ENCODE measurements at places on chromosomes 5 and 9. TPM values are rescaled to one million over a fixed set of nuclear protein-coding genes. Genes with fewer than 3 reads are reported as not detected.

The STING1 gene
- total RNA-seq: 63.1 TPM

The GPR150 gene
- not detected for total RNA-seq

The MYORG gene
- 8.8 TPM for total RNA-seq

The CORO2A gene
- 0.23 TPM for total RNA-seq

The DDX4 gene
- not detected for total RNA-seq

The PDZD2 gene
- total RNA-seq: 89.6 TPM
